Central memory CD8-positive, alpha-beta T cell (primary cell): ENCODE measurements at places on chromosomes 3 and 15.

DNA sequence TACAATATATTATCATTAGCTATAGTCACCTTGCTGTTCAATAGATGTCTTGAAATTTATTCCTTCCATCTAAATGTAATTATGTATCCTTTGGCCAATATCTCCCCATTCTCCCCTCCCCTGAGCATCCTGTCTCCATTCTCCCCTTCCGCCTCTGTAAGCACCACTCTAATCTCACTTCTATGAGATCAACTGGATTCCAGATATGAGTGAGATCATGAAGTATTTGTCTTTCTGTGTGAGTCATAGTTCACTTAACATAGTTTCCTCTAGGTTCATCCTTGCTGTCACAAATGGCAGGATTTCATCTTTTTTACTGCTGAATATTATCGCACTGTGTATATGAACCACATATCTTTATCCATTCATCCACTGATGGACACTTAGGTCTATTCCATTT is 148.8 kb upstream of the NDN start:
- H3K27me3 ChIP-seq, result no peaks in the 10 kb centered on the region
- H3K4me1 ChIP-seq, result no peaks in the 10 kb centered on the region
- H3K36me3 ChIP-seq, result no peaks in the 10 kb centered on the region
- no peak for DNase-seq
- H3K4me3 ChIP-seq, result no peak overlapping the region
- H3K27ac ChIP-seq, result no peak overlapping the region

GRCh38 chr3:168091302-168091858 is 4.3 kb downstream of the GOLIM4 start:
- no peak overlapping the region for H3K27ac ChIP-seq
- H3K4me1 ChIP-seq, result no peaks in the 10 kb centered on the region
- peaks cover 26% of the 10 kb centered on the region for H3K27me3 ChIP-seq
- H3K4me3 ChIP-seq, result no peak overlapping the region

DNA sequence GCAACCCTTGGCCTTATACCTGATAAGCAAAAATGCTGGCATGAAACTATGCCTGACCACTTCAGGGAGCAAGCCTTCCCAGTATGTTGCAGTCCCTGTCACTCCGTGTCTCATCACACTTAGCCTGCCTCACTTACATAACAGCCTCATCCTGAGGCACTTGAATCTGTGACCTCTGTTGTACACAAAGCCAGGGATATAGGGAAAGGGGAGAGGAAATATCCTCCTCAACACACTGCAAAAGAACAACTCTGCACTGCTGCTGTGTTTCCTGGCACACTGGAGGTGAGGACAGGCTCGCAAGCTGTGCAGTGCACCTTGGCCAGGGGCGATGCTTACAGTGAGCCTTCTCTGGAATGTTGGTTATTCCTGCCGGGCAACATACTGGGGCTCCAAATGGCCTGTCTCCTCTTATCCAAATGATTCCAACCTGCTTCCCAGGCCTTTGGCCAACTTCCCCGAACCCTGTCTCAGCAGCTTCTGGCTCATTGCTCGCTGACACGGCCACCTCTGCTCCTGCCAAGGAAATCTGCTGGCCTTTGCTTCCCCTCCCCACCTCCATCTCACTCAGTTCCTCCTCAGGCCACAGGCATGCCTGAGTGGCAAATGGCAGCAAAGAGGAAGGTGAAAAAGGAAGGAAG is 109.2 kb downstream of the CD47 start:
- no peak overlapping the region for H3K4me3 ChIP-seq
- DNase-seq, result no peak

- H3K27ac ChIP-seq, result no peak overlapping the region
- H3K4me1 ChIP-seq, result peaks cover 5% of the 10 kb centered on the region
- H3K4me3 ChIP-seq, result no peak overlapping the region
- peaks cover 2% of the 10 kb centered on the region for H3K36me3 ChIP-seq
- no peaks in the 10 kb centered on the region for H3K27me3 ChIP-seq
- DNase-seq, result no peak
Measured at GRCh38 chr3:52800079-52800478, 5.5 kb downstream of the ITIH3 start.

DNA sequence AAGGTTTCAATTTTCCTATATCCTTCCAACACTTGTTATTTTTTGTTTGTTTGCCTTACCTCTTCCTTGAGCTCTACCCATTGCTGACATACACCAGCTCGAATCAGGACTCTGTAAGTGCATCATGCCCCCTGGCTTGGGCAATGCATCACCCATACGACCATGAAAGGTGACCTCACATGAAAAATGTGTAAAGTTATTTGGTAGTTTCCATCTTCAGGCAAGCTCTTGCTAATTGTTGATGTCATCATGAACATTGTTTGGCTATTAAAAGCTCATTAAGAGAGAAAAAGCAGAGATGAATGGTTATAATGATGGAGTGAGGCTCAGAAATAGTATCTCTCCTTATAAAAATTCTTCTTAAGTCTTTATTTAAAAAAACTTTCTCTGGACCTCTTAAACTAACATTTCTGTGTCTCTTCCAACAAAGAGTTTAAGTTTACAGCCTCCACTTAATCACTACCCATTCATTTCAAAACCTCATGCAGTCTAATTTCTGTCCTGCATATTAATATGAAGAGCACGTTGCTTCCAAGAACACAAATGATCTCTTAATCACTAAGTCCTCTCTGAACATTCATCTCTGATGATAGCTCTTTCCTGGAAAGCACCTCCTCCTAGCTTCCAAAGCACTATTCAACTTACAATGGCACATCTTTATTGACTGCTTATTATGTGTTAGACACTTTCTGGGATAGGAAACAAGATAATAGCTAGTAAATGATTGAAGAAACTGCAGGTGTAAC is 236.3 kb downstream of the NFKBIZ start:
- peaks cover 1% of the 10 kb centered on the region for H3K36me3 ChIP-seq
- no peak for DNase-seq
- H3K4me3 ChIP-seq, result no peak overlapping the region

DNA sequence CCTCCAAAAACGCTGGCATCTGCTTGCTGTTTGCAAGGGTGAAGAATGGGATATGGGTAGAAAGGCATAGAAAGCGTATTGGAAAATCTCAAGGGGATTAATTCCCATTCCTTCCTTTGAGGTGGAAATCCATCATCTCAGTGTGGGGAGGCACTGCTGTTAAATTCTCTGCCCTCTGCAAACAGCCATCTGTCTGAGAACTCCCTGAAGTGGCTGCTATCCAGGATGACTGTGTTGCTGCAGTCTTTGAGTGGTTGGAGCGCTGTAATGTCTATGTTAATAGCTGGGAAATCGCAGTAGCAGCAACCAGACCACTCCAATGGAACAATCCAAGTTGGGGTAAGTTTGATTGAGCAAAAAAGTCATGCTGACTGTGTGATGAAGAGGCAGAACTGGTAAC is 625.9 kb downstream of the NLGN1 start:
- H3K36me3 ChIP-seq, result no peaks in the 10 kb centered on the region
- H3K27ac ChIP-seq, result no peak overlapping the region
- no peaks in the 10 kb centered on the region for H3K27me3 ChIP-seq
- H3K4me1 ChIP-seq, result no peaks in the 10 kb centered on the region
- H3K4me3 ChIP-seq, result no peak overlapping the region

DNA sequence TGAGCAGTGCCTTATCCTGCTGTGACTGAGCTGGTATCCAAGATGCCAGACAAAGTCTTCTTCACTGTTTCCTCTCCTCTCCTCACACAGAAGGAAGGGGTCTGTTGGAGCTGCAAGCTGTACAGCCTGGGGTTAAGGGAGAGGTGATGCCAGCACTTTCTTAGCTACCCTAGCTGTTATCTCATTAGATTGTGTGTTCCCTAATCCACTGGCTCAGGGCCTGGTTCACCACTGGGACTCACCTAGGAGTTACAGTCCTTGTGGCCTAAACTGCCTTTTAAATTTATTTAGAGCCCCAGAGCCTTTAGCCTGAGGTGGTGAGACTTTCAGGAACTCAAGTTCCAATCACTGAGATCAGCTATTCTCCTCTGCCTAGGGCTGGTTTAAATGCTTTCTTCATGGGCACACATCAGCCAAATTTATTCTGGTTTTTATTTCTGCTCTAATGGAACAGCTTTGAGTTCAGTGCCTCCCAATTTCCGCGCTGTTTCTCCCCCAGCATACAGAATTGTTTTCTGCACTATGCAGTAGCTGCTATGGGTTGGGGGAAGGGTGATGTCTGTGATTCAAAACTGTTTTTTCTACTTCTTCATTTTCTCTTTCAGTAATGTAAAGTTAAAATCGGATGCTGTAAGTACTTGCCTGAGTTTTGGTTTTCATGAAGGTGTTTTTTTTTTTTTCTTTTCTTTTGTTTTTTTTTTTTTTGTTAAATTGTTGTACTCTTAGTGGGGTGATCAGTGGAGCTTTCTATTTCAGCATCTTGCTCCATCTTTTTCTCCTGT is 198.8 kb downstream of the DOCK3 start:
- no peaks in the 10 kb centered on the region for H3K36me3 ChIP-seq
- peaks cover 79% of the 10 kb centered on the region for H3K27me3 ChIP-seq
- no peak overlapping the region for H3K4me3 ChIP-seq
- DNase-seq, result no peak
- H3K27ac ChIP-seq, result no peak overlapping the region
- no peaks in the 10 kb centered on the region for H3K4me1 ChIP-seq

GRCh38 chr3:4930501-4930900 is 48.7 kb upstream of the BHLHE40 start:
- no peaks in the 10 kb centered on the region for H3K27me3 ChIP-seq
- no peak overlapping the region for H3K4me3 ChIP-seq
- H3K36me3 ChIP-seq, result peaks cover 3% of the 10 kb centered on the region
- peaks cover 11% of the 10 kb centered on the region for H3K4me1 ChIP-seq
- no peak for DNase-seq
- no peak overlapping the region for H3K27ac ChIP-seq

DNA sequence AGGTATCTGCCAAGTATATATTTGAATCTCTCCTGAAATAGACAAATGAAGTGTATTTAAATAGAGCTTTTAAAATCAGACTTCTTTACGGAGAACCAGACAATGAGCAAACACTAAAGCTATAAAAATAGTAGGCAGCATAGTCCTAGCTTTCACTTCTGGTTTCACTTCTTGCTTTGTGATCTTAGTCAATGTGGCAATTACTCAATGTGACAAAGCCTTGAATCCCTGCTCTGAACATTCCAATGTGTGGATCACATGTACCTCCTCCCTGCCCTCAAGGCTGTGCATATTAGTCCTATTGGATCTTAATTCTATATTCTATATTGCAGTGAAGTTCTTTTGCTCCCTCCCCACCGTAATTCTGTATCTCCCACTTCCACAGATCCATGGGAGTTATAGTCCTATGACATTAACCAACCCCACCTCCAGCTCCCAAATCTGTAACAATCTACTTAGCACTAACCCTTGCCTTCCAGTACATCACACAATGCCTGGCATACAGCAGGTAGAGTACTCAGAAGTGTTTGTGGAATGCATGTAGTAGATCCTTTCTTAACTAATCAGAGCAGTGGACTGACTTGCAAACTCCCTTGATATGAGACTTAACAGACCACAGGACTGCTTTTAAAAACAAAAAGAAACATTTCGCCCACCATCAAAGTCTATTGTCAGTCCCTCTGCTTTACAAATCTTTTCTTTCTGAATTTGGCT is 24.3 kb upstream of the CP start:
- H3K27ac ChIP-seq, result no peak overlapping the region
- peaks cover 3% of the 10 kb centered on the region for H3K36me3 ChIP-seq
- no peak overlapping the region for H3K4me3 ChIP-seq
- H3K4me1 ChIP-seq, result peaks cover 11% of the 10 kb centered on the region
- no peak for DNase-seq
- H3K27me3 ChIP-seq, result no peaks in the 10 kb centered on the region

- no peak overlapping the region for H3K27ac ChIP-seq
- no peak for DNase-seq
- H3K36me3 ChIP-seq, result peaks cover 3% of the 10 kb centered on the region
- H3K4me3 ChIP-seq, result no peak overlapping the region
Measured at GRCh38 chr3:121997372-121997771, 24.7 kb downstream of the ILDR1 start.

DNA sequence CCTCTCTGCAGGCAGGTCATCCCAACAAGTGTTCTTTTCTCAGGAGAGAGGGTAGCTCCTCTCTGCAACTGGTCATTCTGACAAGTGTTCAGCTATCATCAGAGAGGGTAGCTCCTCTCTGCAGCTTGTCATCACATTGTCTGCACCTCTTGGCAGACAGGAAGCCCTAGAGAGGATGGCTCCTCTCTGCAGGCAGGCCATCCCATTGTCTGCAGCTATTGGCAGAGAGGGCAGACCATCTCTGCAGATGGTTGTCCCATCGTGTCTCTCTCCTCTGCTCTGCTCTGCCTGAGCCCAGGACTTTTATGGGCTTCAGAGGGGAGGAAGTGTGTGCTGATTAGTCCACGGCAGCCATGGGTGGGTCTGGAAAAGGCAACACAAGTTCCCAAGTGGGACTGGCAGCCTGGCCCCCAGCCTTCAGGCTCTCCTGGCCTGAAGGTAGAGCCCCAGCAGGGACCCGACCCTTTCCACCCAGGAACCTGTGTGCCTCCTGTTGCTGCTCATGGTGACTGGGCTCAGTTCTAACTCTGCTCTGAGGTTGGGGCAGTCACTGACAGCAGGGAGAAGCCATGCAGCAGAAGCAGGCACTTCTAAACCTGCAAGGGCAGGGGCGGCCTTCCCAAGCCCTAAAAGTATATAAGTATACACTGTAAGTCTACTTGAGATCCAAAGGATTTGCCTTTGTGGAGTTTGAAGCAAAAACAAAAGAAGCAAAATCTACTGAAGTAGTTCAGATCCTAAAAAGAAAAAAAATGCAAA is 637.9 kb downstream of the PLOD2 start:
- H3K27me3 ChIP-seq, result no peaks in the 10 kb centered on the region
- H3K27ac ChIP-seq, result no peak overlapping the region
- no peak overlapping the region for H3K4me3 ChIP-seq
- DNase-seq, result no peak
- H3K4me1 ChIP-seq, result no peaks in the 10 kb centered on the region

DNA sequence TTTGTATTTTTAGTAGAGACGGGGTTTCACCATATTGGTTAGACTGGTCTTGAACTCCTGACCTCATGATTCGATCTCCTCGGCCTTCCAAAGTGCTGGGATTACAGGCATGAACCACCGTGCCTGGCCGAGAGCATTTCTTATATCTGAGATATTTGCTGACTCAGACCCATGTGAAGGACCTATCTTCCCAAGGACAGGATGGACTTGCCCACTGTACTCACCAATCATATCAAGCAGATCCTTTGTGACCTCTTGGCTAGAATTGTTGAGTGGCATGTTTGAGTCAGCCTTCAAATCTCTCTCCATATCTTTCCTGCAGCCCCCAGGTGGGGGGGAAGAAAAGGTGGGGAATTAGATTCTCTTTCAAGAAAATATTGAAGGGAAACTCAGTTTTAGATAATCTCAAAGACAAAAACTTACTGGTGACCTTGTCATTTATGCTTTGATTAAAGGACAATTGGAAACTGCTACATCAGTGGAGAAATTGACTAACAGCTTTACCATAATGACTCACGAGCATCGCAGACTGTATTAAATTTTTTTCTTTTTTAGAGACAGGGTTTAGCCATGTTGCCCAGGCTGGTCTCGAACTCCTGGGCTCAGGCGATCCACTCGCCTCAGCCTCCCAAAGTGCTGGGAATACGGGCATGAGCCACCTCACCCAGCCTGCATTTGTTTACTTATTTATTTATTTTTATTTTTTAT is 3.1 kb downstream of the C3orf62 start:
- H3K27me3 ChIP-seq, result no peaks in the 10 kb centered on the region
- no peak overlapping the region for H3K4me3 ChIP-seq
- peaks cover 18% of the 10 kb centered on the region for H3K36me3 ChIP-seq
- DNase-seq, result no peak
- H3K27ac ChIP-seq, result no peak overlapping the region
